ENCODE measurements at places on chromosomes 1 and 21.

GRCh38 chr1:22163137-22163536 lies 20.2 kb upstream of the WNT4 start:
- H3K27ac ChIP-seq, result no peak overlapping the region
- H3K27me3 ChIP-seq, result no peaks in the 10 kb centered on the region
- peak; percentile 52 for DNase-seq
- H3K36me3 ChIP-seq, result no peaks in the 10 kb centered on the region

- no peaks in the 10 kb centered on the region for H3K27me3 ChIP-seq
- H3K4me3 ChIP-seq, result no peak overlapping the region
- no peak for DNase-seq
- H3K4me1 ChIP-seq, result no peaks in the 10 kb centered on the region
- H3K27ac ChIP-seq, result no peak overlapping the region
Measured at GRCh38 chr1:227004796-227005195, 64.7 kb downstream of the COQ8A start.

- H3K4me1 ChIP-seq, result no peaks in the 10 kb centered on the region
- peak; percentile 44 for DNase-seq
- no peak overlapping the region for H3K4me3 ChIP-seq
- H3K36me3 ChIP-seq, result no peaks in the 10 kb centered on the region
- H3K27ac ChIP-seq, result no peak overlapping the region
Measured at GRCh38 chr1:6141592-6141991, 38.5 kb downstream of the CHD5 start.

DNA sequence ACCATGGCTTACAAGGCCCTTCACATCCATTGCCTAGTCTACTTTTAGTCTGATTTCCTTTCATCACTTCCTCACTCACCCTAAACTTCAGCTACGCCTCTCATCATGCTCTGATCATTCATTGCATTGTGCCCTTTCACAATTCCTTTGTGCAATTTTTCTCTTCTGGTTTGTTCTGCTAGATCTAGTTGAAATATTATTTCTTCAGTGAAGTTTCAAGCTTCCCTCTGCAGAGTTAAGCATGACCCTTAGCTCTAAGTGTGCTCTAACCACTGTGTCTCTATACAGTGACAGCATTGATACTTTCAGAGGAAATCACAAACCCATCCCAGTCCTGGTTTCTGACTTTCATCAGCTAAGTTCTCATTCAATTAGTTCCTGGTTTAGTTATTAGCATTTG lies 166.1 kb downstream of the PLA2G4A start:
- no peaks in the 10 kb centered on the region for H3K36me3 ChIP-seq
- peaks cover 2% of the 10 kb centered on the region for H3K4me1 ChIP-seq
- H3K4me3 ChIP-seq, result no peak overlapping the region
- no peaks in the 10 kb centered on the region for H3K27me3 ChIP-seq

GRCh38 chr1:167544447-167545093 lies 9.0 kb downstream of the CREG1 start:
- H3K27me3 ChIP-seq, result no peaks in the 10 kb centered on the region
- no peak overlapping the region for H3K4me3 ChIP-seq
- peaks cover 39% of the 10 kb centered on the region for H3K36me3 ChIP-seq
- peaks cover 31% of the 10 kb centered on the region for H3K4me1 ChIP-seq

DNA sequence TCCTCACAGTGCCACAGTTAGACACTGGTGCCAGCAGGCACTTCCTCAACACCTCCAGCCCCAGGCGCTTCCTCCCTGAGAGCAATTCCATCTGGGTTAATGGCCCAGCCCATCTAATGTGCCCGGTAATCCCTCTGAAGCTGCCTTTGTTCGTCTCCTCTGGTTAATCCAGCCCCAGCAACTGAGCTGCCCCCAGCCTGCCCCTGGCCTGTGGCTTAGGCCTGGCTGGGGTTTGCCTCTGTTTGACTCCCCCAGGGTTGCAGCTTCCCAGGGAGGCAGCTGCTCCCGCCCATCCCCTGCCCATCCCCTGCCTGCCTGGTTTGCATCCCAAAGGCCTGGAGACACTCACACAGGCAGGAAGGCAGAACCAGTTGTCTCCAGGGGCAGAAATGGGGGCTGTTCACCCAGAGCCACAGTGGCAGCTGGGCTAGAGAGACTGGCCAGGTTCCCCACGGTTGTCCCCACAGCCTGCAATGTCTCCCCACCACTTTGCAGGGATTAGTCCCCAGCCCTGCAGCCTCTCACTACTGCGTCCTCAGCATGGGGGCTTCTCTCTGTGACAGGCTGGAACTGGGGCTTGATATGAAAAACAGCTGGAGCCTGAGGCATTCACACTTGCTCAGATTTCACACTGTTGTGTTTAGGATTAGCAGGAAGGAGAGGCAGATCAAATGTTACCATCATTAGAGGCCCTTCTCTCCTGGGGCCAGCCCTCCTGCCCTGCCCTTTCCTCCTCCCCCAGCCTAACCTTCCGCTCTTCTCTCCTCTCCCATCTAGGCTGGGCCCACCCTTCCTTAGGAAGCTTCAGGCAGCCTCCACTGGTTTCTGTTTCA lies 120.2 kb downstream of the TLR5 start:
- no peak overlapping the region for H3K27ac ChIP-seq
- DNase-seq, result no peak
- no peak overlapping the region for H3K4me3 ChIP-seq
- no peaks in the 10 kb centered on the region for H3K4me1 ChIP-seq

DNA sequence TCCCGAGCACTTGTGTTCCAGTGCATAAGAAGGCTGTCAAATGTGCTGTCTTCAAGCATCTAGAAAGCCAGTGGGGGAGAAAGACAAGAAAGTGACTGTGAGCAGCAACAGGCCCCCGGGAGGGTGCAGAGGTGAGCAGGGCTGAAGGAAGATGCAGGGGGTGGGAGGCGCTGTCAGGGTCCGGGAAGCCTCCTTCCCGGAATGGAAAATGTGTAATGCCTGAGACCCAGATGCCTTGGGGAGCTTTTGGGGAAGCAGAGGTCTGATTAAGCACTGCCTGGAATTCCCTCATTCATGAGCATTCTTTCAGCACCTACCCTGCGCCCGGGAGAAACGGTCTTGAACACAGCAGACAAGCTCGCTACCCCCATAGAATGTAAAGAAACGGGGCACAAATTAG lies 1.3 kb downstream of the NPHP4 start:
- no peaks in the 10 kb centered on the region for H3K27me3 ChIP-seq
- H3K4me3 ChIP-seq, result peak overlapping the region; percentile 86
- no peaks in the 10 kb centered on the region for H3K36me3 ChIP-seq

GRCh38 chr1:62335656-62336055 lies 16.4 kb upstream of the KANK4 start:
- no peak overlapping the region for H3K4me3 ChIP-seq
- H3K27ac ChIP-seq, result no peak overlapping the region
- no peaks in the 10 kb centered on the region for H3K4me1 ChIP-seq
- no peaks in the 10 kb centered on the region for H3K27me3 ChIP-seq

DNA sequence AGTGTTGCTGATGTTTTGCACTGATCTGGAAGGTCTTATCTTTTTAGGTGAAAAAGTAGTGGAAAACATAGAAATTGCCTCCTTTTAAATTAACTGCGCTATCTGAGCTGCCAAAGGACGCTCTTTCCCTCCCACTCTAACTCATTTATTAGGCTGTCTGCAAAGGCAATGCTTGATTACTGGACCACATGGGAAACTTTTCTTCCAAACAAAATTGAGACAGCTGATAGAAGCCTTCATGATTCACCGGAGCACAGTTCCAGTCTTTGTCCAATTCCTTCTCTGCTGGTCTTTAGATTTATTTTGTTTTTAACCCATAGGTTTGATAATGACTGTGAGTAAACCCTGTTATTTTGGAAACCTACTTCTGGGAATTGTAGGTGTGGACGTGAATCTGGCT lies 93.0 kb upstream of the RAVER2 start:
- no peak overlapping the region for H3K4me3 ChIP-seq
- DNase-seq, result no peak
- H3K4me1 ChIP-seq, result no peaks in the 10 kb centered on the region
- H3K27ac ChIP-seq, result no peak overlapping the region
- H3K36me3 ChIP-seq, result peaks cover 2% of the 10 kb centered on the region

GRCh38 chr1:176820391-176821031 lies 344.0 kb downstream of the ASTN1 start:
- H3K27me3 ChIP-seq, result no peaks in the 10 kb centered on the region
- no peak for DNase-seq
- H3K4me1 ChIP-seq, result no peaks in the 10 kb centered on the region
- no peaks in the 10 kb centered on the region for H3K36me3 ChIP-seq
- H3K27ac ChIP-seq, result no peak overlapping the region

- no peak overlapping the region for H3K27ac ChIP-seq
- no peak for DNase-seq
- no peaks in the 10 kb centered on the region for H3K4me1 ChIP-seq
- peaks cover 33% of the 10 kb centered on the region for H3K36me3 ChIP-seq
Measured at GRCh38 chr1:89578151-89578550, 53.5 kb downstream of the LRRC8B start.

GRCh38 chr1:160451859-160452232 lies 51.5 kb downstream of the VANGL2 start:
- no peak overlapping the region for H3K4me3 ChIP-seq
- H3K4me1 ChIP-seq, result peaks cover 5% of the 10 kb centered on the region
- H3K36me3 ChIP-seq, result no peaks in the 10 kb centered on the region

DNA sequence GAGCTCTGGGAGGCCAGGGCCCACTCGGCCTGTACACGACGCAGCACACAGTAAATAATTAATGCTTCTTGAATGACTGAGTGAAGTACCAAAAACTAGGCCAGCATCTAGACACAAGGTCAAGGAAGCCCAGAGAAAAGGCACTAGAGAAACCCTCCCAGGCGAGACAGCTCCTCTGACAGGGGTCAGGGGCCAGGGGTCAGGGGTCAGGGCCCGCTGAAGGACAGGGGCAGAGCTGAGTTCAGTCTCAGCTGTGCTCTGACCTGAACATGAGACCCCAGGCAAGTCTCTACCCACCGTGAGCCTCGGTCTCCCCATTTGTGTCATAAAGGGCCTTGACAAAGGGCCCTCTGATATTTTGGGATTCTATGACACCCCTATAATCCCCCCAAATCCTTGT lies 56.4 kb downstream of the LDLRAD2 start:
- H3K27ac ChIP-seq, result no peak overlapping the region
- H3K4me1 ChIP-seq, result peaks cover 13% of the 10 kb centered on the region
- DNase-seq, result no peak
- H3K36me3 ChIP-seq, result peaks cover 48% of the 10 kb centered on the region
- H3K27me3 ChIP-seq, result no peaks in the 10 kb centered on the region
- H3K4me3 ChIP-seq, result no peak overlapping the region

DNA sequence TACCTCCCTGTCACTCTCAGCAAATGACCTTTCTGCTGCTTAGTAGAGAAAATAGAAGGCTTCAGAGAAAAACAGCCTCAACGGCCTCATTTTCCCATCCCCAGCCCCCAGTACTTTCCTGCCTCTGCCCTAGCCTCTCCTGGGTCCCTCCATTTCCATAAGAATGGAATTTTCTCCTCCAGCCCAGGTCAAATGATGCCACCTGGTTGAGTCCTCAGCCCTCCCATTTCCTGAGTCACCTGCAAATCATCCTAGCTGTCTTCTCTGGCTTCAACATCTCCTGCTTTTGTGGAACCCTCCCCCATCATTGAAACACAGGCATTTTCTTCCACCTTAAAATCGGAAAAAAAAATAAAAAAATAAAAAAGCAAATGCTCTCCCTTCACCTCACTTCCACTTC lies 35.1 kb downstream of the OLIG1 start:
- no peaks in the 10 kb centered on the region for H3K27me3 ChIP-seq
- DNase-seq, result no peak
- no peak overlapping the region for H3K4me3 ChIP-seq
- H3K4me1 ChIP-seq, result peaks cover 16% of the 10 kb centered on the region
- no peak overlapping the region for H3K27ac ChIP-seq
- no peaks in the 10 kb centered on the region for H3K36me3 ChIP-seq

- no peaks in the 10 kb centered on the region for H3K27me3 ChIP-seq
- DNase-seq, result no peak
- no peaks in the 10 kb centered on the region for H3K4me1 ChIP-seq
- H3K4me3 ChIP-seq, result no peak overlapping the region
- H3K36me3 ChIP-seq, result no peaks in the 10 kb centered on the region
Measured at GRCh38 chr1:52179073-52179472, 37.2 kb downstream of the ZFYVE9 start.

GRCh38 chr1:27940297-27940696 lies 5.5 kb downstream of the SMPDL3B start:
- H3K27ac ChIP-seq, result peak overlapping the region; percentile 54
- H3K4me1 ChIP-seq, result peaks cover 8% of the 10 kb centered on the region
- H3K27me3 ChIP-seq, result no peaks in the 10 kb centered on the region

DNA sequence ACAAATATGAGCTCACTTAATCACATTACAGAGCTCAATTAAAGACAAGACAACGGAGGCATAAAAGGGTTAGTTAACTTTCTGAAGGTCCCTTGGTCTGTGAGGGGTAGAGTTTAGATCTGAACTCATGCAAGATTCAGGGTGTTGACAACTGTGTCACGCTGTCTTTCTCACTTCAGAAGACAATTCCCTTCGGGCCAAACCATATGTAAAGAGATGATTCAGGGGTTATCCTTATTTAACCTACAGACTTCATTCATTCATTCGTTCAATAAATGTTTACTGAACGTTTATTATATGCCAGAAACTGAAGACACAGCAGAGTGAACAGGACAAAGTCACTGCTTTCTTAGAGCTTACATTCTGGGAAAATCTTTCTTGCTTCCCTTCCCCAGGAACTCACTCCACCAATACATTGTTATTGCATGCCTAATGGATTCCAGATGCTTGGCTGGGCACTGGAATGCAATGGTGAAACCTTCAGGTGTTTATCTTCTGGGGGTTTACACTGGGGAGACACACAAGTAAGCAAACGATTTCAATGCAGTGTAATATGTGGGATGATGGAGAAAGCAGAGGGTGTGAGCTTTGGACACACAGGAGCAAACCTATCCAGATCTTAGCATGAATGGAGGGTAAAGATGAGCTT lies 6.4 kb downstream of the XCL1 start:
- no peak for DNase-seq
- H3K27ac ChIP-seq, result no peak overlapping the region
- H3K4me1 ChIP-seq, result no peaks in the 10 kb centered on the region

- H3K27me3 ChIP-seq, result no peaks in the 10 kb centered on the region
- no peak overlapping the region for H3K27ac ChIP-seq
- H3K4me3 ChIP-seq, result no peak overlapping the region
- DNase-seq, result peak; percentile 7
- H3K4me1 ChIP-seq, result no peaks in the 10 kb centered on the region
Measured at GRCh38 chr1:183131166-183131565, 54.9 kb upstream of the LAMC2 start.

GRCh38 chr21:39658066-39658465 lies 45.3 kb downstream of the B3GALT5 start:
- H3K27me3 ChIP-seq, result peaks cover 6% of the 10 kb centered on the region
- H3K36me3 ChIP-seq, result no peaks in the 10 kb centered on the region
- H3K4me1 ChIP-seq, result peaks cover 10% of the 10 kb centered on the region
- no peak overlapping the region for H3K27ac ChIP-seq
- H3K4me3 ChIP-seq, result no peak overlapping the region

- no peaks in the 10 kb centered on the region for H3K27me3 ChIP-seq
- DNase-seq, result no peak
- H3K36me3 ChIP-seq, result no peaks in the 10 kb centered on the region
- no peaks in the 10 kb centered on the region for H3K4me1 ChIP-seq
- no peak overlapping the region for H3K27ac ChIP-seq
Measured at GRCh38 chr1:11377954-11378353, 101.0 kb upstream of the DISP3 start.

GRCh38 chr1:205169248-205169647 lies 42.3 kb downstream of the DSTYK start:
- DNase-seq, result no peak
- peaks cover 19% of the 10 kb centered on the region for H3K36me3 ChIP-seq
- H3K4me1 ChIP-seq, result no peaks in the 10 kb centered on the region
- H3K27ac ChIP-seq, result no peak overlapping the region
- no peak overlapping the region for H3K4me3 ChIP-seq
- H3K27me3 ChIP-seq, result no peaks in the 10 kb centered on the region

GRCh38 chr1:8396083-8396785 lies 78.3 kb downstream of the SLC45A1 start:
- peaks cover 25% of the 10 kb centered on the region for H3K4me1 ChIP-seq
- no peaks in the 10 kb centered on the region for H3K27me3 ChIP-seq
- DNase-seq, result no peak
- H3K36me3 ChIP-seq, result no peaks in the 10 kb centered on the region
